ENCODE measurements at places on chromosomes 7 and 10. TPM values are rescaled to one million over a fixed set of nuclear protein-coding genes. Genes with fewer than 3 reads are reported as not detected.

DNA sequence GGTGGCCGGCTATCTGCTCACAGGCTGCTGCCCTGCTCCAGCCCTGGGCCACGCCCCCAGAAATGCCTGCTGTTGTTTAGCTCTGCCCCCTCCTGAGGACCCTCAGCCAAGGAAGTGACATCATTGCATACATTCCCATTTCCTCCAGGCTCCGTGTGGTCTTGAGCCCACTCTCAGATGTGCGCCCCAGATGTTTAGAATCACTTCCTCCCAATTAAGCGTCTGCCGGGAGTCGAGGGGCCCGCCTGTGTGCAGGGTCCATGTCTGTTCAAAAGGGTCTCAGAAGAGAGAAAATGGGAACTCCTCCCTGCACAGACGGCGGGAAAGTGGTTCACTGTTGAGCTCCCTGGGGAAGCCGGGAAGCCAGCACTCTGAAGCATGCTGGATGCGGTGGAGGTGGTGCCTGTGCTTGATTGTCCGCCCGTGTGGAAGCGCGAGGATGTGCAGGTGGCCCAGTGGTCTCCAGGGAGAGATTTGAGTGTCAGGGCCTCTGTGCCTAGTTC lies 116.9 kb upstream of the PPIF start:
- DNase-seq = no peak

GRCh38 chr10:44865289-44865671 lies 45.9 kb upstream of the TMEM72 start:
- DNase-seq = no peak

Gene SNX10
- 17.8 TPM for total RNA-seq

- DNase-seq = peak; percentile 16
These were observed 163.7 kb downstream of the SEMA3D start for GRCh38 chr7:85023066-85023712.

- no peak for DNase-seq
These were observed 102.2 kb downstream of the SNX10 start for GRCh38 chr7:26393818-26394217.

- no peak for DNase-seq
These were observed 6.8 kb upstream of the HIPK2 start for GRCh38 chr7:139784648-139785047.

GRCh38 chr7:158706273-158706704 lies 1.7 kb upstream of the NCAPG2 start:
- DNase-seq = no peak

GRCh38 chr10:132027423-132027983 lies 38.2 kb upstream of the JAKMIP3 start:
- no peak for DNase-seq

Gene PDE1C
- 2.5 TPM for total RNA-seq

- DNase-seq = no peak
These were observed 48.8 kb upstream of the OPTN start for GRCh38 chr10:13051126-13051694.

GRCh38 chr7:117323305-117323850 lies 520 bp upstream of the WNT2 start:
- DNase-seq = no peak

DNA sequence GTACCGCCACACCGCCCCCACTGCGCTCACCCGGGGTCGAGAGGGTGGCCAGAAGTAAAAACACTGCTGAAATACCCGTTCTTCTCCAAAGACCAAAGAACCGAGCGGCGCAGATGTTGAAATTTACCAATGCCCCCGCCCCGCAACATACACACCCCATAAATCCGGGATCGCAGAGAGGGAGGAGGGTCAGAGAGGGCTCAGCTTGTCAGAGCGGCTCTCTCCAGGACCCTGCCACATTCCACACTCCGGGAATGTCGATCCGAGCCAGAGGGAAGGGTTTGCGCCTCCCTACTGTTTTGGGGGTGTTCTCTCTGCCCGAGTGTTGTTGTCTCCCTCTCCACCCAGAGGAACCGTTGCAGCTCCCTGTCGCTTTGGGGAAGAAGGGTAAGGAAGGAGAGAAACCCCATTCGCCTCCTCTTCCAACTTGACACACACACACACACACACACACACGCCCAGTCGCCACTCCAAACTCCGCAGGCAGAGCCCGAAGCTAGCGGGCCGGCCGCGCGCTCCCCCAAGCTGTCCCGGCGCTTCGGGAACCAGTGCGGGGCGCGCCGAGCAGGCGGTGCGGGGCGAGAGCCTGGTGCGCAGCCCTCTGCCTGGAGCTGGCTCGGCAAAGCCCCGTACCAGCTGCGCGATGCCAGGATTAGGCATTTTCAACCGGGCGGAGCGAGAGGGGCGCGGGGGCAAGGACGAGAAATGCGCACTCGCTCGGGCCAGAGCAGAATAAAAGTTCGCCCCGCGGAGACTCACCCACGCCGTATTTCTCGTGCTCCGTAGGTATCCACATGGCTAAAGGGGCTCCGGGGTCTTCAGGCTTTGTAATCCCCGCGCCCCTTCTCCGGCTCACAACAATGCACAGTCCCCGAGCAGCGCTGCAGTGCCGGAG lies 609 bp downstream of the DOCK4 start:
- peak; percentile 56 for DNase-seq

DNA sequence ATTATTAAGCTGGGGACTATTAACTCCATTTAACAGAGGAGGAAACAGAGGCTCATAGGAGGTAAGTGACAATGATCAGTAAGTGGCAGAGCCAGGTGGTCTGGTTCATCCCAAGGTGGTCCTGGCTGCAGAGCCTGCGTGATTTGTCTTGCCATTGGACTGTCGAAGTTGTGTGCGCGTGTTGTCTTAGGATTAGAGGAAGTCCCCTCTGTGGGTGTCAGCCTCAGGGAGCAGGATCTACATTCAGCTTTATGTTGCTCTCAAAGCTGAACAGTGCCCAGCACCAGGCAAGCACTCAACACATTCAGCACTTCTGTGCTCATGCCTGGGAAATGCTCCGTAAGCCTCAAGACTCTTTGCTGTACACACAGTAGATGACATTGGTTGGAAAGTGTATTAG lies 139.5 kb downstream of the HERPUD2 start:
- DNase-seq = no peak

Gene FAM25G
- total RNA-seq = not detected

GRCh38 chr10:18333621-18334020 lies 193.4 kb downstream of the CACNB2 start:
- DNase-seq = no peak

DNA sequence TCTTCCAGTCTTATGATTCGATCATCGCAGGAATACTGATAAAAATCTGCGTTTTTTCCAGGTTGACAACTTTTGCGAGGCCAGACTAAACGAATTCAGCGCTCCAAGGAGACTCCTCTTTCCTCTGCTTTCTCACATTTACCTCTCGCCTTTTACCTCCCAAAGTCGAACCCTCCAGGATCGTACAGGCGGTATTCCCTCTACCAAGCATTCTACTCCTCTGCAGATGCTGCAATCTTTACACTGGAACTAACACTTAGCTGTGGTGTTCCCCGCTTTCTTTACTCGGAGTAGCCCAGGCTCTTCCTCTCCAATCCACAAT lies 449 bp downstream of the NUDT5 start:
- no peak for DNase-seq

DNA sequence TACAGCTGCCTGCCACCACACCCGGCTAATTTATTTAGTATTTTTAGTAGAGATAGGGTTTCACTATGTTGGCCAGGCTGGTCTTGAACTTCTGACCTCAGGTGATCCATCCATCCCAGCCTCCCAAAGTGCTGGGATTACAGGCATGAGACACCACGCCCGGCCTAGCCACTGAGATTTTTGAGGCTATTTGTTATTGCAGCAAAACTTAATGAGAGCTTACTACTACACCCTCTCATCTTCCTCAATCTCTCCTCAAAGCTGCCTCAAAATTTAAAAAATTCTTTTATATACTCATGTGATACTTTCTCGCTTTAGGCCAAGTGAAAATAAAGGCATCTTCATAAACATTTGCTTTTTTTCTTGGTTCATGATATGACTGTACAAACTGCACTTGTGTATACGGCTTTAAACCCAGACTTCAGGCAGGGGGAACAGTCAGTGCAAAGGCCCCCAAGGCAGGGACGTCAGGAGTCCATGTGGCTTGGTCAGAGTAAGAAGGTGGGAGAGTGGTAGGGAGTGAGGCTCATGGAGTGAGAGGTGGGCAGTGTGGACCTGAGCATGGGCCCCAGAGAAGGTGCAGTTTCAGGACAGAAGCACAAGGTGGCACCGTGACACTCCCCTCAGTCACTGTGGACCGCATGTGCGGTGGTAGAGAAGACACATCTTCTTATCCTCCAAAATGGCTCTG lies 55.5 kb downstream of the SYPL1 start:
- DNase-seq = no peak

DNA sequence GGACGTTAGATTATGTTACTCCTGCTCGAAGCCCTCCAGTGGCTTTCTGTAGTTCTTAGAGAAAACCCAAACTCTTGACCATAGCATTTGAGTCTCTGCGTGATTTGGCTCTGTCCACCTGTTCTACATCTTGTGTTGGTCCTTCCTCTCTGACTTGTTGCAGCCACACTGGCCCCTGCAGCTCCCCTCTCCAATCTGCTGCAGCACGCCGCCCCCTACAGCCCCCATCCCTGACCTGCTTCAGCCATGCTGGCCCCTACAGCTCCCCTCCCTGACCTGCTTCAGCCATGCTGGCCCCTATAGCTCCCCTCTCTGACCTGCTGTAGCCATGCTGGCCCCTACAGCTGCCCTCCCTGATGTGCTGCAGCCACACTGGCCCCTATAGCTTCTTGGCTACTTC lies 29.2 kb downstream of the TRRAP start:
- no peak for DNase-seq

Gene C1GALT1
- total RNA-seq = 14.5 TPM

DNA sequence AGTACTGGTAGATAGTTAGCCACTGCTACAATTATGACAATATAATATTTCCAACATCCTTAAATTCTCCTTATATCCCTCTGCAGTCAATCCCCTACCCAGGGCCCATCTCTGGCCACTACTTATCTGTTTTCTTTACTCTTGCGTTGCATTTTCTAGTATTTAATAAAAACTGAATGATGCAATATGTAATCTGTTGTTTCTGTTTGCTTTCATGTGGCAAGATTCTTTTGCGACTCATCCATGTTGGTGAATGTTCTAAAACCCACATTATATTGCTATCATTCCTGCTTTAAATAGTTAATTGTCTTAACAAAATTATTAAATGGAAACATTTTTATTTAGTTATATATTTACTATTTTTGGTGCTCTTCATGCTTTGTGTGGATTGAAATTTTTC lies 338.5 kb downstream of the MDFIC start:
- no peak for DNase-seq

- DNase-seq = no peak
These were observed 219.2 kb upstream of the C7orf33 start for GRCh38 chr7:148371280-148371937.

GRCh38 chr10:27536437-27536836 lies 32.3 kb downstream of the RAB18 start:
- no peak for DNase-seq

DNA sequence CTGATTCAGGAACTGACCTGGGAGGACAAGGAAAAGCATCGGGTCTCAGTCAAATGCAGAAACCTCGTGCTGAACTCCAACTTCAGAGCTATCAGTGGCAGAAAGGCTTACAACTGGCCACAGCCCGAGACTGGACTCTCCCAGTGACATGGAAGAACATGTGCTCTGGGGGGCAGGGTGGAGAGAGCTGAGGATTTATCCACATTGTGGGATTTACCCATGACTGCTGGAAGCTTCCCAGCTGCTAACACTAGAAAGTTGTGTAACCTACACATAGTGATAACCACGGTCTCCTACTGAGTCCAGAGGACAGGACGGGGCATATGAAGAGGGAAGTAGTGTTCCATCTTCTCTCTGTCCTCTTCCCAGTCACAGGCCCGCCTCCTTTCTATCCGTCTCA lies 103.4 kb downstream of the ITIH5 start:
- peak; percentile 46 for DNase-seq

GRCh38 chr10:78700413-78700812 lies 368.4 kb upstream of the ZMIZ1 start:
- DNase-seq = no peak

All from pancreas (tissue), 10 donors.